B cell (primary cell): ENCODE measurements at places on chromosomes 1 and 21. TPM values are rescaled to one million over a fixed set of nuclear protein-coding genes. Genes with fewer than 3 reads are reported as not detected.

The LRRC3 gene
- 3.3 and 3.8 TPM in 2 replicates for total RNA-seq

The VPS26C gene
- total RNA-seq, result 58.6 and 59.6 TPM in 2 replicates

The BACE2 gene
- total RNA-seq, result 14.3 and 18.4 TPM in 2 replicates

The KANK4 gene
- total RNA-seq, result not detected in 2 replicates

The USP21 gene
- 50.2 and 53.3 TPM in 2 replicates for total RNA-seq

- H3K4me3 ChIP-seq, result no peak overlapping the region
- no peaks in the 10 kb centered on the region for H3K4me1 ChIP-seq
- no peak overlapping the region for H3K27ac ChIP-seq
- no peaks in the 10 kb centered on the region for H3K27me3 ChIP-seq
These were observed 292.5 kb upstream of the SNX7 start for GRCh38 chr1:98368995-98369394.

DNA sequence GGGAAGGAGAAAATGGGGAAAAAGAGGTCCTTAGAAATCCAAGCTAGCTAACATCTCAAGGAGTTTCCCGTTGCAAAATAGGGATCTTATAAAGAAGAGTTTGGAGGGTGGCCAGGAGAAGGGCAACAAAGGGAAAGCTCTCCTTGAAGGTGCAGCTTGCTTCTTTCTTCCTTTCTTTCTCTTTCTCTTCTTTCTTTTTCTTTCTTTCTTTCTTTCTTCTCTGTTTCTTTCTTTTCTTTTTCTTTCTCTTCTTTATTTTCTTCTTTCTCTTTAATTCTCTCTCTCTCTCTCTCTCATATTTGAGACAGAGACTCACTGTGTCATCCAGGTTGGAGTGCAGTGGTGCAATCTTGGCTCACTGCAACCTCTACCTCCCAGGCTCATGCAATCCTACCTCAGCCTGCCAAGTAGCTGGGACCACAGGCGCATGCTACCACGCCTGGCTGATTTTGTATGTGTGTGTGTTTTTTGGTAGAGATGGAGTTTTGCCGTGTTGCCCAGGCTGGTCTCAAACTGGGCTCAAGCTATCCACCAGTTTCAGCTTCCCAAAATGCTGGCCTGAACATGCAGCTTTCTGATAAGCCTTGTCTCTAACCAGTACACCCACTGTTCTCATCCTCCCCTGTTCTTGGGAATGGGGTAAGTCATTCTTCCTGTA, 44.4 kb downstream of the RNF11 start:
- H3K4me1 ChIP-seq, result no peaks in the 10 kb centered on the region
- H3K27me3 ChIP-seq, result no peaks in the 10 kb centered on the region
- H3K4me3 ChIP-seq, result no peak overlapping the region
- no peak for DNase-seq

DNA sequence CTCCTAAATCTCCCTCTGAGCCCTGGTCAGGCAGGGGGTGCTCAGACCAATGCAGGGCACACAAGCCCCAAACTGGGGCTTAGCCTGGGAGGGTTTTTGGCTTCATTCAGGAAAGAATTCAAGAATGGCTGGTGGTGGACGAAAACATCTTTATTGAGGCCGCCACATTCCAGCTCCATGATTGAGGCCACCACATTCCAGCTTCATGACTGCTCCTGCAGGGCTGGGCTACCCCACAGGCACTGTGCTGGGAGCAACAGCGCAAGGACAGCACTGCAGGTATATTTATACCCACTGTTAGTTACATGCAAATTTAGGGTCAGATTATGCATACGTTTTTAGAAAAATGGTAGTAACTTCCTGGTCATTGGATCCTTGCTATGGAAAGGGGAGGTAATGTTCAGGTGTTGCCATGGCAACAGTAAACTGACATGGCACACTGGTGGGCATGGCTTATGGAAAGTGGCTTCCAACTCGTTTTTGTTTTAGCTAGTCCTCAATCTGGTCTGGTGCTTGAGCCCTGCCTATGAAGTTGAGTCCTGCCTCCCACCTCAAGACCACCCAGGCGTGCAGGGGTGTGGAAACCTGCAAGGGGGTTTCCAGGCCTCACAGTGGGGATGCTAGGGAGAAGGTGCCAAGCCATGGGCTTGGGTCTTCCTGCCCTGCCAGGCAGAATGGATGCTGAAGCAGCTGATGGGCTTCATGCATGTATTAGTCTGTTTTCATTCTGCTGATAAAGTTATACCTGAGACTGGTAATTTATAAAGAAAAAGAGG, 348.7 kb upstream of the AJAP1 start:
- no peak overlapping the region for H3K27ac ChIP-seq
- H3K4me1 ChIP-seq, result no peaks in the 10 kb centered on the region
- H3K27me3 ChIP-seq, result no peaks in the 10 kb centered on the region
- no peak for DNase-seq
- no peak overlapping the region for H3K4me3 ChIP-seq

GRCh38 chr1:85203573-85204171, 2.9 kb upstream of the SYDE2 start:
- H3K27me3 ChIP-seq, result peaks cover 31% of the 10 kb centered on the region
- H3K4me1 ChIP-seq, result peaks cover 26% of the 10 kb centered on the region
- H3K4me3 ChIP-seq, result no peak overlapping the region

- no peaks in the 10 kb centered on the region for H3K36me3 ChIP-seq
- no peak overlapping the region for H3K4me3 ChIP-seq
- peaks cover 15% of the 10 kb centered on the region for H3K4me1 ChIP-seq
These were observed 29.8 kb upstream of the NLRP3 start for GRCh38 chr1:247386217-247386616.

DNA sequence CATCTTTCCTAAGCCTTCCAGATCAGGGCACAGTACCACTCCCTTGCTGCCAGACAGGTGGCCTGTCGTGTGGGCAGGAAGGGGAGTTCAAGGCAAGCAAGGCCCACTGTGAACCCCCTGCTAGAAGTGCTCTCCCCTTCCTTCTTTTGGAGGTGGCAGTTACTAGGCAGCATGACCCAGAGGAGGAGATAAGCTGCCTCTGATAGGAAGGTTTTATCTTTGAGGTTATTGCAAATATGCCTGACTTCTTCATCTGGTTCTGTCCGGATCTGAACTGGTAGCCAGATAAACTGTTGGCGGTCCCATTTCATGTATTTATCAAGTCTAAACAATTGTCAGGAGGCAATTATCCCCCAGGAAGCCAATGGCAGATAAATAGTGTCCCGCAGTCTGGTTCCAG, 198.2 kb upstream of the LMO4 start:
- no peaks in the 10 kb centered on the region for H3K36me3 ChIP-seq
- H3K4me1 ChIP-seq, result peaks cover 11% of the 10 kb centered on the region
- no peak for DNase-seq

DNA sequence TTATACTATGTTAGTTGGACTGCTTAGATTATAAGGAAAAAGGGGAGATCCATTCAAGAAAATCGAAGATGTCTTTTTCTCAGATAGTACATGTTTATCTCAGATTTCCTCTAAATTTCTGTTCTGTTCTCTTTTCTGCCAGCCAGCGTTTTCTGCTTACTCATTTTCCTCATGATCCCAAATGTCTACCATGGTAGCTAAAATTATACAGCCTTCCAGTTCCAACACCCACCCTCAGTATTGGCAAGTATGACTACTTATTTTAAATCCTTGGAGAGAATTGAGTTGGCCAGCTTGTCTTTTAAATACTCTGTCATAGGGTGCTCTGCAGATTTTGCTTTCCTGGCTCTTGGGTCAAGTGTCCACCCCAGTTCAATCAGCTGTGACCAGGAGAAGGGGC, 95.7 kb upstream of the PLXNA2 start:
- peaks cover 2% of the 10 kb centered on the region for H3K27me3 ChIP-seq
- no peak for DNase-seq
- no peak overlapping the region for H3K4me3 ChIP-seq
- no peak overlapping the region for H3K27ac ChIP-seq
- H3K36me3 ChIP-seq, result no peaks in the 10 kb centered on the region

GRCh38 chr1:101262060-101262459, 25.2 kb downstream of the S1PR1 start:
- H3K27ac ChIP-seq, result no peak overlapping the region
- no peak for DNase-seq
- no peaks in the 10 kb centered on the region for H3K27me3 ChIP-seq
- H3K36me3 ChIP-seq, result no peaks in the 10 kb centered on the region

- no peaks in the 10 kb centered on the region for H3K36me3 ChIP-seq
- no peak overlapping the region for H3K4me3 ChIP-seq
- H3K4me1 ChIP-seq, result peaks cover 42% of the 10 kb centered on the region
These were observed 32.1 kb downstream of the DYRK1A start for GRCh38 chr21:37398697-37399096.

GRCh38 chr1:165928075-165928731, 100.8 kb downstream of the UCK2 start:
- H3K27ac ChIP-seq, result no peak overlapping the region
- DNase-seq, result peak; percentile 57
- no peaks in the 10 kb centered on the region for H3K36me3 ChIP-seq
- H3K4me3 ChIP-seq, result no peak overlapping the region

DNA sequence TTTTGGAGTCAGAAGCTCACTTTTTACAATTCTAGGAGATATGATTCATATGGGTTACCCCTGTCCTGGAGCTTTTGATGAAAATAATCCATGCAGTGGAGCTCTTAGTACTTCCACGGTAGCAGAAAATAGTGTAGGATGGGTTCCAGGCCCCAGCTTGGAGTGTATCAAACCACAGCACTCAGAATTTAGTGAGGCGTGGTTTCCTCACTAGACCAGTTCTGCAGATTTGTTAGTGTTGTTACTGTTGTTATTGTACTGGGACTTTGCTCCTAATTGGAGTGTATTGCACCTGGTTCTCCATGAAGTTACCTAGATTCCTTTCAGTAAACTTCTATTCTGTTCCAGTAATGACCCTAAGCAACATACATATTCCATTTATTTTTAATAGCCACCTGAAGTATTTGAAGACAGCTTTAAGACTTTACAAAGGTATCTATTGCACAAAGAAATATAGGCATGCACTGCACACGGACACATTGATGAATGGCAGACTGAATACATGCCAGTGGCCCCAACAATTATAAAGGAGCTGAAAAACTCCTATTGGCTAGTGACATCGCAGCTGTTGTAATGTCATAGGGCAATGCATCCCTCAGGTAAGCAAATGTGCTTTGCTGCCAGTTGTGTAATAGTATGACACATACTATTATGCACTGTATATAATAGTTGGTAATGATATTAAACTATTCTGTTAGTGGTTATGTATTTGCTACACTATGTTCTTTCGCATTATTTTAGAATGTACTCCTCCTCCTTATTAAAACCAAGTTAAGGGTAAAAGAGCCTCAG, 1058.0 kb downstream of the KCNT2 start:
- H3K36me3 ChIP-seq, result no peaks in the 10 kb centered on the region
- H3K4me1 ChIP-seq, result no peaks in the 10 kb centered on the region
- no peak overlapping the region for H3K4me3 ChIP-seq
- H3K27me3 ChIP-seq, result no peaks in the 10 kb centered on the region
- no peak overlapping the region for H3K27ac ChIP-seq
- no peak for DNase-seq

- no peaks in the 10 kb centered on the region for H3K36me3 ChIP-seq
- no peaks in the 10 kb centered on the region for H3K27me3 ChIP-seq
- H3K27ac ChIP-seq, result no peak overlapping the region
These were observed 251.4 kb downstream of the FAM72C start for GRCh38 chr1:143720087-143721023.

GRCh38 chr1:173255214-173255813, 48.2 kb upstream of the TNFSF4 start:
- DNase-seq, result peak; percentile 41
- no peak overlapping the region for H3K27ac ChIP-seq
- no peaks in the 10 kb centered on the region for H3K36me3 ChIP-seq
- peaks cover 10% of the 10 kb centered on the region for H3K4me1 ChIP-seq
- H3K27me3 ChIP-seq, result no peaks in the 10 kb centered on the region

DNA sequence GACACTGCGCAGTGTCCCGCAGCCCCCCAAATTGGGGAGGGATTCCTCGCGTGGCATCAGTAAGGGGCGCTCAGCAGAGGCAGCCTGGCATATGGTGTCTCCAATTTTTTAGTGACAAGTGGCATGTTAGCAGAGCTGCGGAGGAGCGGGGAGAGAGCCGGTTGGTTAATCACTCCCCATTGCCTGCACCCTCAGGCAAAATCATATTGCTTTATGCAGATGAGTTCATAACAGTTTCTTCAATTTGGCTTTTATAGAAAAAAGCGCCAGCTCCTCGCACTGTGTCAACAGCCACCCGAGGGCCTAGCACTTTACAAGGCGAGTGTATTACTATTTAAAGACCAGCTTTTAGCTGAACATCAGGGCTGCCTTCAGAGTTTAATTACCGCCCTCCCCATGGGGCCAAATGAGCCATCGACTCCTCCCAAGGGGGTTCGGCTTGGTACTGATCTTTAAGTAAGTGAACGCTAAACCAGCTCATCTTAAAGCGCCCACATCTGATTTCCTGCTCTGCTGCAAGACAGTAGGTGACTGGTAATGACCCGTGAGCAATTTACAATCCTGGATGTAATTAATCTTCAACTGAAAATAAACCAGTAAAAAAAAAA, 298.9 kb downstream of the DSCAM start:
- no peak overlapping the region for H3K4me3 ChIP-seq
- no peak for DNase-seq
- H3K27ac ChIP-seq, result no peak overlapping the region
- H3K4me1 ChIP-seq, result no peaks in the 10 kb centered on the region
- H3K27me3 ChIP-seq, result no peaks in the 10 kb centered on the region

DNA sequence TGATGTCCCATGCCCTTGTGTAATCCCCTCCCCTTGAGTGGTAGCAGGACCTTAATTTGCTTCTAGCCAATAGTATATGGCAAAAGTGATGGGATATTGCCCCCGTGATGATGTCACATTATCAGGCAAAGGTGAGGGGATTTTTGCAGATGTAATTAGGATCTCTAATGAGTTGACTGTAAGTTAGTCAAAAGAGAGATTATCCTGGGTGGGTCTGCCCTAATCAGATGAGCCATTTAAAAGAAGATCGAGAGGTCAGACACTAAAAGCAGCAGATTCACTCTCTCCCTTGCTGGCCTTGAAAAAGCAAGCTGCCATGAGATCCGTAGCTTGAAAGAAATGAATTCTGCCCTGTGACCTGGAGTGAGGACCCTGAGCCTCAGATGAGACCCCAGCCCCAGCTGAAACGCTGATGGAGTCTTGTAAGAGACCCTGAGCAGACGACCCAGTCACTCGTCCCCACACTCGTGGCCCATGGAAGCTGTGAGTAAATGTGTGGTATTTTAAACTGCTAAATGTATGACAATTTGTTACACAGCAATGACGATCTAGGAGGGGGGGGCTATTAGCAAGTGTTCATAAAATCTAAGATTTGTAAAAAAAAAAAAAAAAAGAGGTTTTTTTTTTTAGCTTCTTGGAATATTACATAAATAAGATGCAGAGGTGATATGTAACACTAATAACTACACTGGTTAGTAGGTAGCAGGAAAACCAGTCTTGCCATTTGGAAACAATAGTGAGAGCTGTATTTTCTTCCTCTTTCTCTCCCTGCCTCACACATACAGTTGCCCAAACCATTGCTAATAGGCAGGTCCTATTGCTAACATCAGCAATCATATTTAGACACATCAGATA, 50.3 kb upstream of the TARBP1 start:
- no peaks in the 10 kb centered on the region for H3K27me3 ChIP-seq
- H3K36me3 ChIP-seq, result no peaks in the 10 kb centered on the region
- peaks cover 13% of the 10 kb centered on the region for H3K4me1 ChIP-seq
- no peak for DNase-seq
- H3K4me3 ChIP-seq, result no peak overlapping the region

- H3K4me1 ChIP-seq, result peaks cover 7% of the 10 kb centered on the region
- no peaks in the 10 kb centered on the region for H3K27me3 ChIP-seq
- no peak overlapping the region for H3K27ac ChIP-seq
- no peak for DNase-seq
- no peaks in the 10 kb centered on the region for H3K36me3 ChIP-seq
- no peak overlapping the region for H3K4me3 ChIP-seq
These were observed 24.1 kb downstream of the ETNK2 start for GRCh38 chr1:204127597-204128242.
